ENCODE measurements at places on chromosomes 4 and X.

DNA sequence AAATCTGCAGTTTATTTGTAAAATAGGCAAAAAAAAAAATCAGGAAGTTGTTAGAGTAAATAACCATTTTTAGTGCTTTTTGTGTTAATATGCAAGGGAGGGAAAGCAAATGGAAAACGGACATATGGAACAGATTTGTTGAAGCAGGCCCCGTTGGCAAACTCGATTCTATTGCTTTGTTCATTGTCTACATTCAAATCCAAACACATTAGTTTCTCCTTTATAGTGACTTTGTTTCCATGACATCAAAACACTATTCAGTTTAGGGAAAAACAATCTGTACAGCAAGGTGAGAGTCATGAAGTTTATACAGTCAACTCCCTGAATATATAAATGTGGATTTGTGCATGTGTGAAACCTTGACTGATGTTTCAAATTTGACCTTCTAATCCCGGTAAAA lies 142.2 kb downstream of the FAM47A start:
- DNase-seq, result no peak

DNA sequence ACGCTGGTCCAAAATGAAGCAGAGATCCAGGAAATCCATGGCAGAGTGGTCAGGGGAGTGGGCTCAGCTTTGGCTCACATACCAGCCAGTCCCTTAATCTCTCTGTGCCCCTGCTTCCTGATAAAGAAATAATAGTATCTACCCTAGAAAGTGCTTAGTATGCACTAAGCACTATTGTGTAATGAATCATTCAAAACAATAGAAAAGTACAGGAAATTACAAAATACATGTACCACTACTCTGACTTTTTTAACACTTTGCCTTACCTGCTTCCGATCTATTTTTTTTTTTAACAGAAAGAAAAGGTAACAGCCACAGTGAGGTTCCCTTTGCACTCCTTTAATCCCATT lies 49.9 kb downstream of the TBC1D9 start:
- no peak for DNase-seq

- DNase-seq, result no peak
Observed at GRCh38 chr4:39032218-39033085, at the start of gene TMEM156. TMEM156 (minus strand) TSS chr4:39032409; CDS start chr4:39032313, 96 bp downstream.

DNA sequence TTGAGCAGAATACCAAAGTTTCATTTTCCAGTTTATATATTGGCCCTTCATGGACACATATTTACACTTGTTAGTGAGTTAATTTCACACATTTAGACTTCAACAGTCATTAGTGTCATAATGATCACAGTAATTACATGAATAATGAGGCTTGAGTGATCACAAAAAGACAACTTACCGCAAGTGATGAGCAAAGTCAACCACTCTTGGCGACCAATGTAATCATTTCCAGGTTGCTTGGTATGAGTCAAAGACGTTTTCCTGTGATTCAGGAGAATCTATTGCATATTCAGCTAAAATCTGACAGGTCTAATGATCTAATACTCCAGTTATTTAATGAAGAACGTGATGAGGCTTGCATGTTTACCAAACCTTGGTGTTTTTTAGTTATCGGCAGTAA lies 407.9 kb upstream of the TENM3 start:
- no peak for DNase-seq

DNA sequence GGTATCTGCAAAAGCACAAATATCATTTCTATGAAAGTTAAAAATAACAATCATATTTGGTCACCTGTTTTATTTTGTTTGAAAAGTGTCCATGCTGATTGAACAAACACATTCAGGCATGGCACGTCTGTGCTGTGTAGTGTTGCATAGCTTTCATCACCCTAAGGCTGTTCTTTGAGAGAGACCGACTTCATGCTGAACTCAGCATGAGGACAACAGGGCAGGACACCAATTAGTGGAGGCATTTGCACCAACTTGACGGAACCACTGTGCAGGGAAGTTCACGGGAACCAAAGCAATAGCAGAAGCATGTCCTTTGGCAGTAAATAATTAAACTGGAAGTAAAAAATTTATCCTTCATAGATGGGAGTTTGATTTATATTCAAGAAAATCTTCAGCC lies 158.4 kb upstream of the SLC7A11 start:
- DNase-seq, result no peak

GRCh38 chr4:74331944-74332343 lies 23.7 kb downstream of the EPGN start:
- DNase-seq, result no peak

GRCh38 chr4:1631136-1631535 lies 53.0 kb downstream of the FAM53A start:
- DNase-seq, result no peak

GRCh38 chrX:13646154-13646549 lies 6.8 kb upstream of the TCEANC start:
- peak; percentile 57 for DNase-seq

GRCh38 chr4:169225058-169225751 lies 45.6 kb downstream of the SH3RF1 start:
- no peak for DNase-seq

DNA sequence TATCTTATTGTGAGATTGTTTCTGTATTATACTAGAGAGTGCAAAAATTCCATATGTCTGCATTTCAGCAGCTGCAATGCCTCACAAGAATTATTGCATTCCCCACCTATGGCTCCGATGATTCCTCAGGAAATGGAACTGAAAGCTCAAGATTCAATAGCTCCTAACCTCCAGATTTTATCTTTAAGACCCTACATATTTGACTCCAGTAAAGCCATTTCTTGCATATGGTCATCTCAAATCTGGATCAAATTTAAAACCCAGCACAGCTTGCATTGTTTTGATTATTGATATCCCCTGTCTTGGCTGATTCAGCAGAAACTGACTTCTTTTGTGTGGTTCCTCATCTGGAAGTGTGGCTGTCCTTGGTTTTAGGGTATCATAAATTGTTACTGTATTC lies 142.6 kb downstream of the CORIN start:
- DNase-seq, result no peak

DNA sequence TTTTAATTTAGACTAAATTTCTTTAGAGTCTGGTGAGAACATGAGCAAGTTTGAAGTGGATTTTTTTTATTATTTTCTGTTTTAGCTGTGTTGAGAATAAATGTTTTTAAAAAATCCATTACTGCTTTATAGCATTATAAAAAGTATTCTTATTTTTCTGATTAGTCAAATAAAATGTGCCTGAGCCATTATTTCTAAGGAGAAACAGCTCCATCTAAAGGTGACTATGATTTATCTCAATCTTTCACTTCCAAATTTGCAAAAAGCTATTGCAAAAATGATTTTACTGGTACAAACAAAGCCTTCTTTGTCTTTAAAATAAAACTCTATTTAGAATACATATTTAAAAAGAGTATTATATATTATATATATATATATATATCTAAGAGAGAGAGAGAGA lies 959.2 kb downstream of the FAM133A start:
- DNase-seq, result no peak

DNA sequence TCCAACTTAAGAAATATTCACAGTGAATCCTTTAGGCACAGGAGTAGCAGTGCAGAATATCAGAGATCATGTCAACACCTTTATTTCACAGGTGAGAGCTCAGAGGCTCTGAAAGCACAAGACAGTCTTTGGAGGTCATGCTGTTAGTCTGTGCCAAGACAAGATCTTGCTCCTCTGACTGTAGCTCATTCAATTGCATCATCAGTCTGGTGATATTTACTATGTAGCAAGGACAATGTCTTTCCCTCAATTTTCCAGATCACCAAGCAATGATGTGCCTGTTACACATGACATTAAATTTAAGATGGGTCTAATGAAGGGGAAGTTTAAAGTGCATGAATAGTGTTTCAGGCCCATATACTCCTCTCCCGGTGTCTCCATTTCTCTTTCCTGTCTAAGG lies 277.5 kb downstream of the IL15 start:
- no peak for DNase-seq

DNA sequence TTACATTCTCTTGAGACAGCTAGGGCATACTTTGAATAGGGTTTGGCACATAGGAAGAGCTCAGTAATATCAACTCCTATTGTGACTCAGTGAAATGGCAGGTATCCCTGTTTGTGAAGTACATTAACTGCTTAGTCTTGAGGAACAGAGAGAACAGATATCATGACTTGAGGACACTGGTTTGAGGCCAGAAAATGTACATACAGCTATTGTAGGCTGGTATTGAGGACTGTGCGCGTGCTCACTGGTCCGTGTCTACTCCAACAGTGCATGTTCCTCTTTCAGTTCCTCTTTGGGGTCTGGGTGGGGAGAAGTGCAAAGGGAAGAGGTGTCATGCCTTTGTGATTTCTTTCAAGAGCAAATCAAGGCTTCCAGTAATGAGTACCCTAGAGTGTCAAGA lies 34.6 kb upstream of the TBC1D9 start:
- DNase-seq, result no peak

DNA sequence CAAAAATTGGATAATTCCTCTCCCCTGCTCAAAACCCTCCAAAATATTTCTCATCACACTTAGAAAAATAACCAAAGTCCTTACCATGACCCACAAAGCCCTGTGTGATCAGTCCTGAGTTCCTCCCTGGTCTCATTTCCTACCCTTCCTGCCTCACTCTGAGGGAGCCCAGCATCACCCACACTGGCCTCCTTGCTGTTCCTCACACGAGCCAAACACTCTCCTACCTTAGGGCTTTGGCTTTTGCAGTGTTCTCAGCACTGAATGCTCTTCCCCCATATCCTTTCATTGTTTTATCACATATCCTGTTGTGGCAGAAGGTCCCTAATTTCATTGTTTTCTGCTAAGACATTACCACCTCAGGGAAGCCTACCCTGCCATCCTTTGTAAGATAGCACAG lies 12.2 kb downstream of the MGAT4D start:
- no peak for DNase-seq

- DNase-seq, result no peak
Observed at GRCh38 chrX:153714256-153714655, 9.9 kb downstream of the BCAP31 start.

DNA sequence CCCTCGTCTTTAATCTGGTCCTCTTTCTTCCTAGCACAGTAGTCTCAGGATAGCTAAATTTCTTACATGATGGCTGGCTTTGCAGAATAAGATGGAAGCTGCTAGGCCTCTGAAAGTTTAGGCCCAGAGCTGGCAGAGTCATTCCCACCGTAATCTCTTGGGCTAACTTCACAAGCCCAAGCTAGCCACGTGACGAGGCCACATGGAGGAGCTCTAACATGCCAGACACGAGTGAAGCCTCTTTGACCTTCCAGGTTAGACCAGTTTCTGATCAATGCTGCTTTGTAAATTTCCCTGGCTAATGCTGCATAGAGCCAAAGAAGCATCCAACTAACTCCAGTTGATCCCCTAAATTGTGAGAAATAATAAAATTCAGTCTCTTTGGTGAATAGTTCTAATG lies 9.5 kb upstream of the CENPE start:
- no peak for DNase-seq

DNA sequence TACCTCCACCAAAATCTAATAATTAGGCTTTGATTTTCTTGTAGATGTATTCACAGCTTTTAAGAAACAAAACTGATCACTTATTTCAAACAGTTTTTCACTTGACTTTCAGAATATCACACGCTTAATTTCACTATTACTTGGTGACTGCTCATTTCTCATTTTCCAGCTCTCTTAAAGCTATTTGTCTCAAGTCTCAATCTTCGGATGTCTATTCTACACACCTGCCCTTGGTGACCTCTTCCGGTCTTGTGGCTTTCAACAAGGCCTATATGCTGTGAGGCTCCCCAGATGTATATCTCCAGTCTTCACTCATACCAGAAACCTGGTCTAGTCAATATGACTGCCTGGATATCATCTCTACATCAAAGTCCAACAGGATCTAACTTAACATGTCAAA lies 34.9 kb upstream of the ANXA10 start:
- DNase-seq, result no peak

- no peak for DNase-seq
Observed at GRCh38 chr4:13534344-13535063, 9.8 kb downstream of the NKX3-2 start.

GRCh38 chr4:74483226-74483911 lies 38.4 kb downstream of the AREG start:
- no peak for DNase-seq

DNA sequence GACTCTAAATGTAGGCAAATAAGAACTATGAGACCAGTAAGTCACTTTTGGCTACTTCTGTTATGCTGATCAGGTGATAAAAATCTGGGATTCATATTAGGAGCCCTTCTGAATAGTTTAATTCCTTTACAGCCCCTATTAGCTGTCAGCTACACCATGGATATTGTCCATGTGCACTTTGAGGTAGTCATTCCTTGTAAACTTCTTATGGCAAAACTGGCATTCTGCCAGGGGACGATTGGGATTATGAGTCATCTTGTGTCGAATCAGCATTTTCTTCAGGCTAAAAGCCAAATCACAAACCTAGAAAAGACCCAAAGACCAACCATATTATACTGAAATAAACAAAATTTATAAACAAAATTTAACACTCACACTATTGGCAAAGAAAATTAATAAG lies 227.6 kb downstream of the PRDM5 start:
- no peak for DNase-seq

DNA sequence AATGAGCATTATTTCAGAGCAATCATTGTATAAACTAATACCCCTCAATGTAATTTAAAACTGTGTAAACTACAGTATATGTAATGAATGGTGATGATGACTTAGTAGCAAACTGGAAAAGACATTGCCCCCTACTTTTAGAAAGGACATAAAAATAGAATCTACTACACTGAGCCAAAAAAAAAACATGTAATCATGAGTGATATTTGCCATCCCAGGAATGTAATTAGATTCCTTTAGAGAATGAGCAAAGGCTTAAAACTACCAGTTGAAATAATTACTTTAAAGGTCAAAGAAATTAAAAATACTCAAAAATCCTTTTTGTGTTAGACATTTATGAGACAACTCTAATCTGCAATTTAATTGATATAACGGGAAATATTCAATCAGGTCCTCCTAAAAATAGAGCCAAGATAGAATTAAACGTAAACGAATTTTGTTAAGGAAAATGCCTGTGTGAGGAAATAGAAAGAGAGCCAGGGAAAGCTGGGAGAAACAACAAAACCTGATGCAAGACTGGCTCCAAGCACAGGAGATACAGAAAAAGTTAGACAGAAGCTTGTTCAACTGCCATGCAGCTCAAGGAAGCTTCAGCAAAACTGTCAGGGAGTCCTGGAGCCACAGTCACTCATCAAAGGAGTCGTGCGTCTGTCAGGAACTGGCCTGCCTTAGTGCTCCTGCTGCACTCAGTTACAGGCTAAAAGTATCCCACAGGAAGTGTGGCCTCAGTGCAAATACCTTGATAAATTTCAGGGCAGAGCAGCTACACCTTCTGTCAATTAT lies 655.7 kb upstream of the INTU start:
- peak; percentile 11 for DNase-seq

GRCh38 chr4:4524364-4524763 lies 17.5 kb downstream of the STX18 start:
- DNase-seq, result peak; percentile 8

DNA sequence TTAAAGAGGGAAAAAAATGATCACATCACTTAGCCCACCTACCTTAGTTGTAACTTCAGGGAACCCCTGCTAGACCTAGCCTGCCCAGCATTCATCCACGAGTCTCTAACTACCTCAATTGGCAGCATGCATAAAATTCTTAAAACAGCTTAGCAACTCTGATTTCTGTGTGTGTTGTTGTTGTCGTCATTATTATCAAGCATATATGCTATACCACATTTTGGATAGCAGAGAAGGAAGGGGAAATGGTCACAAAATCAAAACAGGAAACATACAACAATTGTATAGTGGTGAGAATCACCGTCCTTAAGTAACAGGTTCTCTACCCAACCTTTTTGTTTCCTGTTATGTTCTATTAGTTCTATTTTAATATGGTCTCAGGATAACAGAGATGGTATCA lies 2.7 kb upstream of the ACOT9 start:
- no peak for DNase-seq
